ENCODE measurements at places on chromosomes 4 and X. TPM values are rescaled to one million over a fixed set of nuclear protein-coding genes. Genes with fewer than 3 reads are reported as not detected.

Gene RAB33B
- 4.2 TPM for total RNA-seq

Gene TIGD4
- not detected for total RNA-seq

Gene PDE5A
- total RNA-seq, result 2.6 TPM

Gene HSFX2
- not detected for total RNA-seq

Gene PCDH18
- 2.8 TPM for total RNA-seq

Gene CENPVL1
- total RNA-seq, result not detected

Gene CFAP99
- total RNA-seq, result not detected

Gene DMRTC1
- not detected for total RNA-seq

Gene APELA
- total RNA-seq, result not detected

Gene NUDT10
- total RNA-seq, result 4.2 TPM

Gene THAP9
- 1.5 TPM for total RNA-seq

Gene AR
- 0.25 TPM for total RNA-seq

Gene GLOD5
- not detected for total RNA-seq

Gene HMX1
- total RNA-seq, result not detected

Gene WAS
- not detected for total RNA-seq

Gene ENPEP
- 3.9 TPM for total RNA-seq

Gene QRFPR
- total RNA-seq, result not detected

Gene GRIA2
- not detected for total RNA-seq

Gene HEPH
- 6.1 TPM for total RNA-seq

Gene TEX13D
- total RNA-seq, result not detected

Gene CYSLTR1
- not detected for total RNA-seq

Gene SLC9B2
- 8.5 TPM for total RNA-seq

Gene TEX11
- not detected for total RNA-seq

Gene BMP3
- 0.63 TPM for total RNA-seq

Gene USP27X
- 2.3 TPM for total RNA-seq

Gene ATP2B3
- total RNA-seq, result under 0.01 TPM

Gene TACC3
- total RNA-seq, result 10.3 TPM

Gene CDS1
- total RNA-seq, result 2.3 TPM

Gene ARMCX1
- 10.9 TPM for total RNA-seq

Gene USP46
- 8.8 TPM for total RNA-seq

Gene RPL9
- 1,740 TPM for total RNA-seq

Gene XKRX
- not detected for total RNA-seq

Gene RASGEF1B
- total RNA-seq, result 3.7 TPM

Gene CXCL1
- 35.5 TPM for total RNA-seq

Gene F8
- total RNA-seq, result 2.2 TPM

Gene SOWAHD
- not detected for total RNA-seq

Gene RHOH
- total RNA-seq, result not detected

Gene ODAPH
- total RNA-seq, result 2.1 TPM

Gene TASL
- not detected for total RNA-seq

Gene IL2
- total RNA-seq, result not detected

Gene TMEM150C
- total RNA-seq, result 3.8 TPM

Gene CDX4
- total RNA-seq, result not detected

Gene STOX2
- 4.8 TPM for total RNA-seq

Gene SPON2
- 83.5 TPM for total RNA-seq

Gene BCORL1
- 6.2 TPM for total RNA-seq

Gene FGF5
- total RNA-seq, result 3.5 TPM

Gene LRIT3
- under 0.01 TPM for total RNA-seq

Gene TRIM2
- 33.8 TPM for total RNA-seq

Gene ADGRG4
- not detected for total RNA-seq

Gene NDST3
- total RNA-seq, result 0.16 TPM

Gene PAGE4
- total RNA-seq, result not detected

Gene AWAT1
- total RNA-seq, result not detected

Gene SULT1E1
- 6.3 TPM for total RNA-seq

Gene P2RY8
- not detected for total RNA-seq

Gene DNAAF6
- not detected for total RNA-seq

Gene C1QTNF7
- not detected for total RNA-seq

Gene CHRDL1
- 29.3 TPM for total RNA-seq

Gene ANXA3
- 138 TPM for total RNA-seq

Gene AMOT
- 8.1 TPM for total RNA-seq

Measured in mesangial cell (primary cell).